ENCODE measurements at places on chromosomes 4 and X.

- DNase-seq: no peak
Observed at GRCh38 chrX:41116948-41117347, 31.7 kb downstream of the USP9X start.

DNA sequence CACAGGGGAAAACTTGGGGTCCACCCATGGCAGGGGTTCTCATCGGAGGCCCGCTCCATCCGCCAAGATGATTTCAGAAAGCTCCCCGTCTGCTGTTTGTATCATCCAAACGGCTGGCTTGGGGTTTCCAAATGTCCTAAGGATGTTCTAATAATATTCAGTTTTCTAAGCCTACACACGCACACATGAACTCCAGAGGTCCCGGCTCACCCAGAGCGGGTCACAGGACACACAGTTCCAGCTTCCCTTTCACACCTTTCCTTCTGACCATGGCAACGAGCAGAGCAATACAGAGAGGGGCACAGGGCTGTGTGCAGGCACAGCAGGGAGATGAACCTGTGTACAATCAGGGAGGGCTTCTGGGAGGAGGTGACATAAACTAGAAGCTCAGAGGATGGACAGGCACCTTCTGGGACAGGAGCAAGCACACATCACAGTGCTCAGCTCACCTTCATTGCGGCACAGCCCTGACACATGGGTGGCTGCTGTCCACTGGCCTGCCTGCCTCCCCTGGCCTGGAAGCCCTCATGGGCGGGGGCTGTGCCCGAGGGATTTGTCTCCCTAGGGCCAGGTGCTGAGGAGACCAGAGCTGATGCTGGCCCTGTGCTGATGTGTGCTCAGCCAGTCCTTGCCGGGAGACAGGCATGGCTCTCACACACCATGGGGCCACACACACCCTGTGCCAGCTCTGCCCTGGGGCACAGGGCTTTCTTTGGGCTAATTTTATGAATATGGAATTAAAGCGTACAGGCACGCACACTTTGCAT lies 44.8 kb downstream of the ABLIM2 start:
- DNase-seq: no peak

- DNase-seq: no peak
Observed at GRCh38 chr4:15443371-15444160, 15.7 kb downstream of the C1QTNF7 start.

- DNase-seq: no peak
Observed at GRCh38 chr4:112152521-112152920, 7.3 kb downstream of the FAM241A start.

DNA sequence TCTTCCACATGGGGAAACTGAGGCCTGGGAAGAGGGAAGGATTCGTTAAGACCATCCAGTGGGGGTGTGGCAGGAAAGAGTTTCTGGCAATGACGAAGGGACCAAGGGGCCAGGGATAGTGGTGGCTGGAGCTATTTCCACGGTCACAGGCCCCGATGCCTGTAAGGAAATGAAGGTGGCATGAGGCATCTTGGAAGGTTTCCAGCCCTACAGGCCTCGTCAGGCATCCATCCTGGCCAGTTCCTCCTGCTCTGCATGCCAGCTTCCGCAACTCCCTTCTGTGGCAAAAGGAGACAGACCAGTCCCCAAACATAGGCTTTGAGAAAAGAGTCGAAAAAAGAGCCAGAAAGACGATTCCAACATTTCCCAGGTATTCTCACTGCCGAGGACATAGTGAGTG lies 9.2 kb upstream of the C4orf50 start:
- DNase-seq: no peak

DNA sequence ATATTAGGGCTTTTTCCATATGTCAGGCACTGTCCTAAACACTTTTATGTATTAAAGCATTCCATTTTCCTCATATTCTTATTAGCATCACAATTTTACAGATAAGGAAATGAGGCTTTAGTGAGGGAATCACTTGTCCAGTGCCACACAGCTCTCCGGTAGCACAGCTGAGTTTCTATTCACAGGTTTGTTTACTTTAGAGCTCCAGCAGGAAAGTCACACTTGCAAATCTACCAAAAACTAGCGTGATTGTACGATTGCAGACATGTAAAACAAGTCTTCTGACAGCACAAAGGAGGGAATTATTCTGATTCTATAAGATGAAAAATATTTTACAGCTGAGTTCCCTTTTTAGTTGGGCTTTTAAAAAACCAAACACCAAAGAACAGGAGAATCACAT lies 472.1 kb downstream of the TMA16 start:
- no peak for DNase-seq

GRCh38 chrX:39532761-39533160 lies 565.0 kb downstream of the BCOR start:
- no peak for DNase-seq

DNA sequence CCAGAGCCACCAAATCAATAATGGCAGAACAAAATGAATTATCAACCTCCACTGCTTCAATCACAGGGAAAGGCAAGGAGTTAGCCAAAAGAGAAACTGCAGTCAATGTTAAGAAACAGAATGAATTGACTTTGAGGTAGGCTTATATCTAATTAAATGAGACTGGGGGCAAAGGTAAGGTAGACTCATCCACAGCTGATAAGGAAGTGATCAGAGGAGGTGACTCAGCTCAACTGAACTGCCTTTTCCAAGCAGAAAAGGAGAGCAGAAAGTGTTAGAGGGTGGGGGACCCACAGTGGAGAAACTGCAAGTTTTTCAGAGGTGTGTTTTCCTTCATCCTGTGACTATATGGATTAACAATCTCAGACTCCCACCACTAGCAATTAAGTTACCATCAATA lies 345.8 kb upstream of the PPARGC1A start:
- DNase-seq: no peak

DNA sequence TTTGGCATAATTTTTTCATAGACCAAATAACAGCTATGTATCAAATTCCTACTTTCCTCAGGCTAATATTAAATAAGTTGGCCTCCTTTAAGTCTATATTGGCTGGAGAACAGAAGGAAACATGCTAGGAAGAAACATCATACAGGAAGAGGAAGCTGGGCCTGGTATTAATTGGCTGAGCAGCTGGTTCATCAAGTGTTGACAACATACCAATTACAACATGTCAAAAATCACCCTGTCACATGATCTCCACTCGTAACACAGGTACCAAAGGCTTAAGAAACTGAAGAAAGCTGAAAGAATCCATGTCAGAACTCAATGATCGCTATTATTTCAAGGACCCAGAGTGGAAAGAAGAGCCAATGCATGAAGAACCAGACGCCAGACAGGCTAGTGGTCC lies 10.5 kb downstream of the WDFY3 start:
- DNase-seq: no peak

DNA sequence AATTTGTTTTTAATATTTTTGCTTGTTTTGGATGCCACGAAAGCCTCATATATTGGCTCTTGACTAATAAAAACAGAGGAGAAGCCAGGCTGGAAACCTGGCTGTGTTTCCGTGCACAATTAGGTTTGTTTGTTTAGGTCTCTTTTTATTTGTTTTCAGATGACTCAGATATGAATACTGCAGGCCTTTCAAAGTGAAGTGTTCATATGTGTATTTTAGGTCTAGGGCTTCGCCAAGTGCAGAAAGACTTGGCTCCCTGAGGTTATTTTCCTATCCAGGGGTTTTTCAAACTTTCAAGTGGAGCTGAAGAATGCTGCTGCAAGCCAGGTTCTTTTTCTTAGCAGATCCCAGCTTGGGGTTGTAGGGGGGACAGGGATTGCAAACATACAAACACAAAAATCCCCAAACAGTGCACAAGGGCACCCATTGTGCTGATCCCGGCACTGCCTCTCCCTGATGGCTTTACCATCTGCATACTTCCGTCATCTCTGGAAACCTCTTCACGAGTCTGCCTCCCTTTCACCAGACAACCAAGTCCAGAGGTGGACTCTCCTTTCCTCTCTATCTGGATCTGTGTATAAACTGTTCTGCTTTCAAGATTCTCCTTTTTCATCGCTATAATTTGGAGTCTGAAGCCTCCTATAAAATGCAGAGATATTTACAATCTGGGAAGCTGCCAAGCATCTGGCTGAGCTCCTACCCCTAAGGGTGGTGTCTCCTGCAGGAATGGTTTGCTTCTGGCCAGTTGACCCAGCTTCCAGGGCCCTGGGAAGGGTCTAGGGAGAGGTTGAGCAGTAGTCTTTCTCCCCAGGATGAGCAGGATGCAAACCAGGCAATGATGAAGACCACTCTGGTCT lies 108.6 kb downstream of the SMIM20 start:
- peak; percentile 10 for DNase-seq

- no peak for DNase-seq
Observed at GRCh38 chrX:41491267-41492004, 44.3 kb downstream of the NYX start.

GRCh38 chrX:37812110-37812509 lies 32.3 kb downstream of the CYBB start:
- DNase-seq: no peak

Measured in SHP77 treated with DMSO at 0.1 percent for 48 hours (cell line).